ENCODE measurements at places on chromosomes 4 and X.
A peak's percentile ranks its signal among the peaks of the same experiment; 100 is the strongest.

GRCh38 chr4:112206431-112206830 lies 25.2 kb upstream of the AP1AR start:
- no peak for DNase-seq

DNA sequence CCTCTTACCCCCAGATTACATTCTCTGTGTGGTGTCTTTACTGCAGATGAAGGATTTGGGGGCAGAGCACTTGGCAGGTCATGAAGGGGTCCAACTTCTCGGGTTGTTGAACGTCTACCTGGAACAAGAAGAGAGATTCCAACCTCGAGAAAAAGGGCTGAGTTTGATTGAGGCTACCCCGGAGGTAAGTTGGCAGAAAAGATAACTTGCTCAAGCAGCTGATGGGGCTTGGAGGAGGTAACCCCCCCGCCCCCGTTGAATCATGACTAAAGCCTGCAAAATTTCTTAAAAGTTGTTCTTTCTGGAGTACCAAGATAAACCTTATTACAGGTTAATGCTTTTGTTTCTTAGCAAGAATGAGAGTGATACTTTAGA lies 1.5 kb downstream of the CCNG2 start:
- no peak for DNase-seq

- DNase-seq: no peak
These were observed 130.4 kb downstream of the MSL3 start for GRCh38 chrX:11888421-11888820.

GRCh38 chrX:46165411-46165810 lies 379.8 kb downstream of the ZNF674 start:
- no peak for DNase-seq

- no peak for DNase-seq
These were observed 2616.0 kb downstream of the ARAP2 start for GRCh38 chr4:33628296-33628695.

- no peak for DNase-seq
These were observed 131.2 kb upstream of the PCDH18 start for GRCh38 chr4:137663251-137664045.

- no peak for DNase-seq
These were observed 11.5 kb downstream of the PRPS2 start for GRCh38 chrX:12802741-12803140.

- DNase-seq: no peak
These were observed 8.4 kb downstream of the BTK start for GRCh38 chrX:101377547-101377946.

DNA sequence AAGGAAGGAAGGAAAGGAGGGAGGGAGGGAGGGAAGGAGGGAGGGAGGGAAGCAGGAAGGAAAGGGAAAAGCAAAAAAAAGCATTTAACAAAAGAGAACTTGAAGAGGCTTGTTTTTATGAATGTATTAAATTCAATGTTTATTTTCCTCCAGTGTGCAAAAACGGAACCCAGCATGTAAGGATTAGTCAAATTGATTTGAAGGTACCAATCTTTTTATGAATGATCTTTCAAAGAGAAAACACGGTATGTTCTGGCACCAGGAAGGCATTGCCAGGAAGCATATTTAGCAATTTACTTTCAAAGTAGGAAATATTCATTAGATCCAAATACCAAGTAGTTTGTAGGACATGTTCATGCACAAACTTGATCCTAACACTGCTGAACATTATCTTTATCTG lies 453.6 kb downstream of the PDGFC start:
- no peak for DNase-seq

- DNase-seq: peak; percentile 4
These were observed 16.2 kb upstream of the ZCCHC12 start for GRCh38 chrX:118807151-118808017.

- DNase-seq: no peak
These were observed 8.0 kb upstream of the CCDC110 start for GRCh38 chr4:185479507-185479971.

DNA sequence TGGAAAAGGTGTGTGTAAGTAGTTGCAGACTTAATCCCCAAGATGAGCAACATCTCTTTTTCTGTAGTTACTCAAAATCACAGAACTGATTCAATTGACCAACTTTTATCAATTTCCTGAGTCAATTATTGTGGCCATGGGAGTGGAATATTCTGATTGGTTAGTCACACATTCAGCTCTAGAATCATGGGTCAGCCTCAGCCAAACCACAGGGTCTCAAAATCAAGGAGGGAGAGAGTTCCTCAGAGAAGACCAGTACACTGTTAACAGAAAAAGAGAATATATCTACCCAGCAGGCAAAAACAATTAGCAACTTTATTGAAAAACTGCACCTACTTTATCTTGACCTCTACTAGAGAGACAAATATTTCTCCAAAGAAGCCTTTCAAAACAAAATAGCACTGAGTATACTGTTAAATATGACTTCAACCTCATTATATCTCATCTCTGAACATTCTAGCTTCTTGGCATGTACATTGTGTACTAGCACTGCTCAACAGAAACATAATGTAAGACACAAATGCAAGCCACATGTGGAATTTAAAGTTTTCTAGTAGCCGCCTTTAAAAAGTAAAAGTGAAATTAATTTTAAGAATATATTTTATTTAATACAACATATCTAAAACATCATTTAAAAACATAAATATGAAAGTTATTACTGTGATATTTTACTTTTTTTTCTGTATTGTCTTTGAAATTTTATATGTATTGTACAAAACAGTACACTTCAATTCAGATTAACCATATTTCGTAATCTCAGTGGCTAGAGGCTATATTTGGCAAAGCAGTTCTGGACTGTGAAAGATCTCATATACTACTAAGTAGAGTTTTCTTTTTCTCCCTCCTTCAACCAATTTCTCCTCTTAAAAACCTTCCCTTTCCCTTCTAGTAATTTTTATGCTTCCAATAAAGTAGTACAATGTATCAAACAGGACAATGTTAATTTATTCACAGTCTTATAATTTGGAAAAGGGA lies 11.8 kb upstream of the LCORL start:
- no peak for DNase-seq

DNA sequence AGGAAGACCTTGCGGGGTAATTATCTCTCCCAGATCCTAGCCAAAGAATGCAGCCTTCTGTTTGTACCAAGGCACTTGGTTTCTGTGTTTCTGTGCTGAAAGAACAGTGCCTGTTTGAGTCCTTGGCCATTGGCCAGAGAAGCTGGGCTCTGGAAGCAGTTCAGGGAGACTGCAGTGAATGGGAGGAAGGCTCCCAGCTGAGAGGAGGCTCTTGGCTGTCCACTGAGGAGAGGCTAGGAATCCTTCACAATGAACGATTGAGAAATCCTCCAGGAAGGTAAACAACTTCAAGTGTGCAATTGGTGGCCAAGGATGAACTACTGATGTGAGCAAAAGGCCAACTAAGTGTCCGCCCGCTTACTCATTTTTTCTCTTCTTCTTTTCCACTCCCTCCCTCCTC lies 61.3 kb downstream of the HS3ST1 start:
- no peak for DNase-seq

- no peak for DNase-seq
These were observed 20.1 kb downstream of the IGFBP7 start for GRCh38 chr4:57090079-57090478.

DNA sequence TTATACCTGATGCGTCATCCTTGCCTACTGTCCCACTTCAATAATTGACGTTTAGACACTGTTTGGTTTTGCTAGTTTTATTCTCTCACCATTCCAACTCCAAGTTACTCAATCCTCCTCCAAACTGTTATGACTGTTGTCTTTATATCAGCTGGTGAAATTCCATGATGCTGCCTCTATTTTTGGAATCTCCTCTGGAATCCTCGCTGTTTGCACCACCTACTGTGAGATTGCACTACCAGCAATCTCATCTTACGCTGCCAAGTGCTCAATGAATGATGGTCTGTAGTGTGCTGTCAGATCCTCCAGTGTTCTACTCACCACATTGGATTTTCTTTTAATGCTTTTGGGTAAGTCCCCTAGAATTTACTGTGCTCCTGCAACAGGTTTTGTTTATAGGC lies 13.2 kb upstream of the PCDH18 start:
- no peak for DNase-seq

GRCh38 chrX:53738370-53738906 lies 51.9 kb upstream of the HUWE1 start:
- DNase-seq: no peak

DNA sequence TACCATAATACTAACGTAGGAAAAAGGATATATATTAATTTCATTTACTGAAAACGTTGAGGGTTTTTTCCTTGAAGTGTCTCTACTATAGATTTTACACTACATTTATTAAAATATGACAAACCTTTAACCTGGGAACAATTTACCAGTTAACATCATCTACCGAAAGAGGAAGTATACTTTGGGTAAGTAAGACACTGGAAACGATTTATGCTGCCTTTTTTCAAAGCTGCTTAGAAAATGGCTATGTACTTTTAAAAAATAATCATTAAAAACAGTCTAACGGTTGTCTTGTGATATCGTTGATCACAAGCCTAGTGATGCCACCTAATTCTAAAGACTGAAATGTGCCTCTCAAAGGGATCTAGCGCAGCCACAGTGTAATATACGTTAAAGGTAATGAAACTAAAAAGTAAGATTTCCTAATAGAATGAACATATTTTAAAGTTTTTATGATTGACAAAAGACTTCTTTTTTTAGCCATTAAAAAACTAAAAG lies 50.4 kb downstream of the STX18 start:
- DNase-seq: no peak

DNA sequence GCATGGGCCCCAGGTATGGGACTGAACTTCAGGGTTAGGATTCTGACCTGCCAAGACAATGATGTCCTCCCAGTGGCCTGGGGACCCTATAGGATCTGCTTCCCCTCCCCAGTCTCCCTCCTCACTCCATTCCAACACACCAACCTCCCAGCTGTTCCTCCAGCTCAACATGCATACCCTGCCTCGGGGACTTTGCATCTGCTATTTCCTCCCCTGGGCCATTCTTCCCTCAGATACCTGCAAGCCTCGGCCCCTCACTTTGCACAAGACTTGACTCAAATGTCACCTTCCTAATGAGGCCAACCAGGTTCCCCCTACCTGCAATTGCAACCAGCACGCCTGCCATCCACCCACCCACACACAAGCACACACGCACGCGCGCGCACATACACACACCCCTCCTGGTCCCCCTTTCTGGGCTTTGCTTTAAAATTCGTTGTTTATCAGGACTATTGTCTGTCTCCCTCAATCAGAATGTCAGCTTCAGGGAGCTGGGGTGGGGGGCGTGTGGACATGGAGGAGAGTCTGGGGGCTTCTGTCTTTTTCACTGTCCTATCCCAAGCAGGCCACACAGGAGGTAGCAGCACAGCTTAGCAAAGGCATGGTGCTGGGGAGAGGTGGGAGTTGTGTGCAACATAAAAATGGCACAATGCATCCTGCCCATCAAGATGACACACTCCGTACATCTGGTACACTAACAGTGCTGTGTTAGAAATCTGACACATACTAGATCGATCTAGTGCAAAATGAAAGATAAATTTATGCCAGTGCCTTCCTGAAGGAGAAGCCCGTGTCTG lies 20.6 kb upstream of the PPP2R2C start:
- DNase-seq: no peak

GRCh38 chrX:112874614-112875013 lies 34.0 kb upstream of the AMOT start:
- DNase-seq: no peak

DNA sequence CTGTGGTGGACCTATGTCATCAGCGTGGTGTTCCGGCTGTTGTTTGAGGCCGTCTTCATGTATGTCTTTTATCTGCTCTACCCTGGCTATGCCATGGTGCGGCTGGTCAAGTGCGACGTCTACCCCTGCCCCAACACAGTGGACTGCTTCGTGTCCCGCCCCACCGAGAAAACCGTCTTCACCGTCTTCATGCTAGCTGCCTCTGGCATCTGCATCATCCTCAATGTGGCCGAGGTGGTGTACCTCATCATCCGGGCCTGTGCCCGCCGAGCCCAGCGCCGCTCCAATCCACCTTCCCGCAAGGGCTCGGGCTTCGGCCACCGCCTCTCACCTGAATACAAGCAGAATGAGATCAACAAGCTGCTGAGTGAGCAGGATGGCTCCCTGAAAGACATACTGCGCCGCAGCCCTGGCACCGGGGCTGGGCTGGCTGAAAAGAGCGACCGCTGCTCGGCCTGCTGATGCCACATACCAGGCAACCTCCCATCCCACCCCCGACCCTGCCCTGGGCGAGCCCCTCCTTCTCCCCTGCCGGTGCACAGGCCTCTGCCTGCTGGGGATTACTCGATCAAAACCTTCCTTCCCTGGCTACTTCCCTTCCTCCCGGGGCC lies 1.2 kb downstream of the GJB1 start:
- DNase-seq: no peak

- DNase-seq: no peak
These were observed 661 bp downstream of the SPIN4 start for GRCh38 chrX:63350465-63350877.

DNA sequence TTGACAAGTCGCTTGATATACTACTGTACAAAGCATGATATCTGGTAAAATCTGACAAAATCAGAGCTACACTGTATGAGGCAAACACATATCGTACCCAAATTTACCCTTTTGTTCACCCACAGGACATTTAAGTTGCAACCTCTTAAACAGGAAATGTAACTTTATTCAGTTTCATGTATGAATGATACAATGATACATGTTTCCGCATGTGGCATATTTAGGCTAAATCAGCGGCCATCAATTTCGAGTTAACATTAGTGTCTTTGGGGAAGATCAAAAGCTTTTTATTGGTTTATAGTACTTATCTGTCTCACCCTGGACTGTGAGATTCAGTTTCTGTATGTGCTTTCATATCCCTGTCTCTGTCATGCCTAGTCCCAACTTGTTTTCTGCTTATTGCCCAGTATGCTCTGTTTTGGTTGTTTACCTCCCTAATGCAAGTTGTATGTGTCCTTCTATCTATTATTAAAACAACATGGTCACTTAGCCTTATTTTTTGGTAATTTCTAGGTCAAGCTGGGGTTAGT lies 97.3 kb upstream of the HPRT1 start:
- DNase-seq: no peak

GRCh38 chrX:48776818-48777439 lies 9.5 kb upstream of the GATA1 start:
- no peak for DNase-seq

DNA sequence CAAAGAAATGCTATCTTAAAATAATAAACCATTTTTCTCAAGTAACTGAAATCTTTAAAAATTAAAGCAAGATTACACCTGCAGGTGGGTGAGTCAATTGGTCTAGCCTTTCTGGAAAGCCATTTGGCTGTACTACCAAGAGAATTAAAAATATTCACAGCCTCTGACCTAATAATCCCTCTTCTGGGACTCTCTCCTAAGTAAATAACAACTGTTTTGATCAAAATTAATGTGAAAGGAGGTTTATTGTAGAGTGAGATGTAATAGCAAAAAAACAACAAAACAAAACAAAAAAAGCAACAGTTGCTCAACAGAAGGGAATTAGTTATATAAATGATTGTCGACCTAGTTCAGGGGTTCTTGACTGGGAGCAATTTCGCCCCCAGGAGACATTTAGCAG lies 89.0 kb downstream of the GEMIN8 start:
- DNase-seq: no peak

Data from activated gamma-delta T cell treated with anti-CD3 and anti-CD28 coated beads, Interleukin-2, amount 50 U/mL, for 16 hours (primary cell).